GM18507 (cell line): ENCODE measurements at places on chromosomes 12 and 14.

DNA sequence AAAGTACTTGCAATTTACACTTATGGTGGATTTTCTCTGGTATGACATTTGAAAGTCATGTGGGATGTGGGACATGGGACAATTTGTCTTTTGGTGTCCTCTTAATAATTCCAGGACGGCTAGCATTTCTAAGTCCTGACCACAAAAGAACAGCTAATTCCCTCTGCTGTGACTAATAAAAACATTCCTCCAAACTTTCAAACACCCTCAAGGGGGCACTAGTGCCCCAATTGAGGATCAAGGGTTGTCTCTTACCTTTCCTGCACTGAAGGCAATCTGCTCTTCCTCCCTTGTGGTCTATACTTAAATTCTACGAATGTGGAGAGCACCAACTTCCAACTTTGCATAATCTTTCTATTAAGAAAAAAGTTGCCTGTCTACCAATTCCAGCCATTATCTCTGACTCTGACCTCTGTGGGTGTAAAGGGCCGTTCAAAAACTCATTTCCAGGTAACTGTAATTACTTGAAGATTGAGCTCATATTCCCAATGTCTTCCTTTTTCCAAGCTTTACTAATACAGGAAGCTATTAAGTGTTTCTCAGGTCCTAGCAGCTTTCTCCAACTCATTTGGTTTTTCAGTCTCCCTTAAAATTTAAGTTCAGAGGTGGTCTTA is 210.2 kb downstream of the PTPRO start:
- no peak for DNase-seq

- DNase-seq, result no peak
Measured at GRCh38 chr12:71566655-71567054, 97.0 kb downstream of the ZFC3H1 start.

DNA sequence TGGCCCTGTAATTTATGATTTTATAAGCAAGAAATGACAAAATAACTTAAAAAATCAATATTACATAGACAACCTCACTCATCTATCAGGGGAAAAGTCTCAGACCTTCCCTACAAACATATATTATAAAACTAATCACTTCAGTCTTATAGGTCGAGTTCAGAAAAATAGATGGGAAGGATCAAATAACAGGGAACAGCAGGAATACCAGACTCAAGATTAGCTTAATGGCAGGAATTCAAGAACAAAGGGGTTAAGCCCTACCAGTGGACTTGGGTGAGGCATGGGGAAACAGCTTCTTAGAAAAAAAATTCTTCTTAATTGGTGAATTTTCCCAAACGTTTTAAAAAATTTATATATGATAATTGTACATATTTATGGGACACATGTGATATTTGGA is 51.6 kb upstream of the CRY1 start:
- no peak for DNase-seq

DNA sequence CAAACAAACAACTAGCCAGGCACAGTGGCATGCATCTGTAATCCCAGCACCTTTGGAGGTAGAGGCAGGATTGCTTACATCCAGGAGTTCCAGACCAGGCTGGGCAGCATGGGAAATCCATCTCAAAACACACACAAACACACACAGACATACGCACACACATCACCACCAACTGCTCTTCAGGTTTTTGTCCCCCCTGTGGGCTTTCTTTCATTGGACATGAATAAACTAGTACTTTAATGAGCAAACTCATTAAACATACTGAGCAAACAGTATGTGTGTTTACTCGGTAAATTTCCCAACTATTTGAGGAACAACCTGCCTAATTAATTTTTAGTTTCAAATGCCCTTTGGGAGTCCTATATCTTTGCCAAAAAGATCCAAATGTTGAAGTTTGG is 10.1 kb upstream of the RASSF3 start:
- DNase-seq, result no peak
